GM19239 (cell line): ENCODE measurements at places on chromosomes 16 and 17.

DNA sequence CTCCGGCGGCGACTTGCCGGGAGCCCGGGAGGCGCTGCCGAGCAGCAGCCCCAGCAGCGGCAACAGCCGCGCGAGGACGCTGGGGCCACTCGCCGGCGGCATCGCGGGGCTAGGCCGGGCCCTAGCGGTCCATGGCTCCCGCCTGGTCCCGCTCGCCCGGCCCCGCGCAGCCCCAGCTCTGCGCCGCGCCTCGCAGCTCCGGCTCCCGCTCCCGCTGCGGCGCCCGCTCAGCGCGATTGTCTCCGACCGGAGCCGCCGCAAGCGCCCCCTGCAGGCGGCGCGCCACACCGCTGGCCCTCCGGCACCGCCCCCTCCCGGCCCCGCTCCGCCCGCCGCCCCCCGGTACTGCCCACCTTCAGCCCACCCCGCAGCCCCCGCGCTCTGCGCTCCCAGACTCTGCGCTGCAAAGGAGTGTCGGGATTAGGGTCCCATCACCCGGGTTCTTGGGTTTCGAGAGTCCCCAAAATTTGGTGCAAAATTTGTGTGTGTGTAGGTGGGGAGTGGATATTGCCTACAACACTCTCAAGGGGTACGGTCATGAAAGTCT is at the start of gene FAM171A2:
Gene FAM171A2, minus strand, starts transcription at position 241 of the 547 bp plus-strand sequence. Its CDS starts 139 bp downstream, at position 102.
- DNase-seq: peak; percentile 92

DNA sequence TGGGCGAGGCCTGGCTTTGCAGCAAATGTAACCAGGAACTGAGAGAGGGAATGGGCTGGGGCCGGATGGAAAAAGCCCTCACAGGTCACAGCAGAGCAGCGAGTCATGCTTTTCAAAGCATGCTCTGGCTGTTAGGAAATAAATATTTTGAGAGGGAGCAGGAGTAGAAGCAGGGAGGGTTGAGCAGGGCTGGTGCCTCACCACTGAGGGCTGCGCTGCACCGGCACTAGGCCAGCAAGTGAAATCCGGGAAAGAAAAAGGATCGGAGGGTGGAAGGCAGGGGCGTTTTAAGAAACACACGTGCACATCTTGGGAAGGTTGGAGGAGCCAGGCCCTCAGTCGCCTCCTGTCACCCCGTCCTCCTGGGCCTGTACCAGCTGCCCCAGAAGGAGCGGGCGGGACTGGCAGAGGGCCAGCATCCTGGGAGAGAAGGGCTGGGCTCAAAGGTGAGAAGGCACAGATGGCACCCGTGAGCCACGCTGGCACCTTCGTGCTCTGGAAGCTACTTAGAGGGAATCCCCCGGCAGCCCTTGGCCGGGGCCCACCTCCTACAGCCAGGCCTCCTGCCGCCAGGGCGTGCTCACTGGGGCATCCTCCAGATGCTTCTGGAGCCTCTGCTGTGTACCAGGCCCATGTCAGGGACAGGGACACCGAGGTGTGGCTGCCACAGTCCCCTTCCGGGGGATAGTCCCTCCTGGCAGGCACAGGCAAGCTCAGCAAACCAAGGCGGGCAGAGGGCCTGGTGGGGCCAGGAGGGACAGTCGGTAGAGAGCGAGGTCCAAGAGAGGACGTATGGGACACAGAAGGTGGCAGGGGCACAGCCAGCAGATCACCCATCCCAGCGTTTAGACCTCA is 71.5 kb upstream of the PLCG2 start:
- no peak for DNase-seq

DNA sequence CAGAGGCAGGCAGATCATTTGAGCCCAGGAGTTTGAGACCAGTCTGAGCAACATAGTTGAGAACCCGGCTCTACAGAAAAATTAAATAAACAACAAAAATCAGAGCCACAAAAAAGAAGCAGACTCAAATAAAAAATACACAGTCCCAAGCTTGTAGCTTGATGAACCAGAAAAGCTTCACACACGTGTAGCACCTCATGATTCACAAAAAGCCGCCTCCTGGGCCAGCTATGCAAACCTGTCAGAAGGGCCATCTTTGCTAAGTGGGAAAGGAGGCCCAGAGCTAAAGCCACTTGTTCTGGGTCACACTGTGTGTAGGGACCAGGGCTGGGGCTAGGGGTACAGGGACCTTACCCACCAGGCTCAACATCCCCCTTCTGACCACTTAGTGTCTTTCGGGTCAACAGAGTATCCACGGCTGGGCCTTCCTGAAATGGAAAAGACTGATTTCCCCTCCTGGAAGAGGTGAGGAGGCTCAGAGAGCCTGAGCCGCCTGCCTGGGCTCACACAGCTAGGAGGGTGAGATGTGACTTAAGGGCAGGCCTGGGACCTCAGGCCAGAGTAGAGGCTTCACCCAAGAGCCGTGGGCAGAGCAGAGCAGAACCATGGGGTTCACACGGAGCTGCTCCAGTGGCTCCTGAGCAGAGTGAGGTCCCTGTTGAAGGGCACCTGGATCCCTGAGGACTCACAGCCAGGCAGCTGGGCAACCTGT is 269.6 kb downstream of the PARN start:
- DNase-seq: no peak

- DNase-seq: no peak
Measured at GRCh38 chr17:53571342-53571741, 251.4 kb upstream of the KIF2B start.

GRCh38 chr16:73304008-73304774 is 256.3 kb upstream of the ZFHX3 start:
- no peak for DNase-seq

DNA sequence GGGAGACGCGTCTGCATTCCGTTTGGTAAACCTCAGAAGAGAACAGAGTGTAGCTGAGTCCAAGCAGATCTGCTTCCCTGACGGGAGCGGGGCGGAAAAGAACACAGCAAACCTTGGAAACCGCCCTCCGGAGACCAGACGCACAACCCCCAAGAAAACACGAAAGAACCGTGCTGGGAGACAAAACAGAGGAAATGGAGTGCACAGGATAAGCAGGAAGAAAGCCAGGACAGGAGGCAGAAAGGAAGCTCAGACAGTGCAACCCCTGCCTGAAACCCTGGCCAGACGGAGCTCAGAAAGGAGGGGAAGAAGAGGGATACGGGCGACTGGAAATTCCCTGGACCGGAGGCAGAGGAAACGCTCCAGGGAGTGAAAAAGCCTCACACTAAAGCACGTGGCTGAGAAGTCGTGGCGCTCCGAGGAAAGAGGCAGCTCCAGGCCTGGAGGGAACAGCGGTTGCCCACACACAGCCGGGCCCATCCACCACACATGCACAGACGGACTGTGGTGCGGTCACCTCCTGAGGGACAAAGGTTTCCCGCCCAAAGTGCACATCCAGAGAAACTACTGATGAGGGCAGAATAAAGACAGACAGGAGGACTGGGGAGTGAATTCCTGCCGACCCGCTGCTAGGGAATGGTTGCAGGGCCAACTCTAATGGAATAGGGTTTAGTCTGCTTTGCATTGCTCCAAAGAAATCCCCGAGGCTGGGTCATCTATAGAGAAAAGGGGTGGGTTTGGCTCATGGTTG is 10.2 kb downstream of the DPEP1 start:
- DNase-seq: no peak

- DNase-seq: no peak
Measured at GRCh38 chr17:56966338-56966737, 5.5 kb upstream of the COIL start.

GRCh38 chr16:53752560-53752959 is 48.6 kb downstream of the FTO start:
- no peak for DNase-seq

DNA sequence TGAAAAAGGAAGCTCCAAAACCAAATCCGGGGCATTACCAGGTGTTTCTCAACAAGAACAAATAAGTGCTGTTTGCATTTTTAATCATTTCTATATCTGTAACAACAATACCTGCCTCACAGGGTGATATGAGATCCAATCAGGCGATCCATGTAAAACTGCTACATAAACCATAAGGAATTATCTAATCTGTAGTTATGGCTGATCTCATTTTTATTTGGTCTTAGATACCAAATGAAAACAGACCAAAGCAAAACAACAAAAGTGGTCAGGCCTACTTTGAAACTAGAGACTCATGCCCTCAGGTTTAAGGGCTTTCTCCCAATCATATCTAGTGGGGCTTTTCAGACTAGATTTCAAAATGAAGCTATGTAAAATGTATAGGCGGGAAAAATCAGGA is 28.3 kb downstream of the XPO6 start:
- DNase-seq: no peak

GRCh38 chr16:80028581-80029380 is 428.2 kb upstream of the MAF start:
- DNase-seq: no peak

GRCh38 chr17:6572972-6573370 is 16.6 kb upstream of the PITPNM3 start:
- DNase-seq: no peak

GRCh38 chr17:78908426-78908825 is 5.4 kb upstream of the CEP295NL start:
- DNase-seq: no peak

DNA sequence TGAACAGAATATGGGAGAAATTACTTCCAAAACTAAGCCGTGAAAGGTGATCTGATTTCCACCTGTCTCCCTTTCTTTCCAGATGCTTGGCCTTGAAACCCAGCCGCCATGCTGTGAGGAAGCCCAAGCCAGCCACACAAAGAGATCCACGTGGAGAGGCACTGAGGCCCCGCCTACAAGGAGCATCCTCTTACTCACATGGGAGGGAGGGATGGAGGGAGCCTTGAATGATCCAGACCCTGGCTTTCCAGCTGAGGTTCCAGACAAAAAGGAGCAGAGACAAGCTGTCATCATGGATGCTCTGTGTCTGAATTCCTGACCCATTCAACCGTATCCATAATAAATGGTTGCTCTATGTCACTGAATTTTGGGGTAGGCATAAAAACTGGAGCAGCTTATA is 48.9 kb upstream of the HAPSTR1 start:
- DNase-seq: no peak

DNA sequence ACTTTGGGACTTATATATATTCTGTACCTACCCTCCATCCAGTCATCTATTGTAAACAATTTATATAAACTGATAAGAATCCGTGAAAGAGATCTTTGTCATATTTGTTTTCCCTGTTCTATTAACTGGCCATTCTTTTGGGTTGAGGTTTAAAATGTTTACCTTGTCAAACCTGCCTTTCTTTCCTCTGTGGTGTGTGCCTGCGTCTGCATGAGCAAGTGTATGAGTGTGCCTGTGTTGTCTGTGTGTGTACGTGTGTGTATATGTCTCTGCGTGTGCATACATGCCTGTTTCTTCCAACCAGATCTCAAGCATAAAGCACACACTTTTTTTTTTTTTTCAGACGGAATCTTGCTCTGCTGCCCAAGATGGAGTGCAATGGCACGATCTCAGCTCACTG is 201.5 kb downstream of the C16orf95 start:
- no peak for DNase-seq

DNA sequence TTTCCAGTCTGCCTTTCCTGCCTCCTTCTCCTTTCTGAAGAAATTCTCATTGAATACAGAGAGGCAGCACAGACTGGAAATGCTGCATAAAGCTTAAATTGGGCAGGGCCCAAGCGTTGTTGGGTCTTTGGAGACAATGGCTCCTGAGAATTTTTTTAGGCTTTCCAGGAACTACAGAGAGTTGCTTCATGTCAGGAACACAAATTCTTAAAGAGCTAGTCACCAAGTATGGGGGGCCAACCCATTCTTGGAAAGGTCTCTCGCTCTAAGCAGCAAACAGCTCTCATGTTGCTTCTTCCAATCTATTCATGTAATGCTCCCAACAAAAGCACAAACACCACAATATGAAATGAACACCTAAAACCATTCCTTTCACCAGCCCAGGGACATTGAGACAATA is 6.9 kb downstream of the HNF1B start:
- no peak for DNase-seq

DNA sequence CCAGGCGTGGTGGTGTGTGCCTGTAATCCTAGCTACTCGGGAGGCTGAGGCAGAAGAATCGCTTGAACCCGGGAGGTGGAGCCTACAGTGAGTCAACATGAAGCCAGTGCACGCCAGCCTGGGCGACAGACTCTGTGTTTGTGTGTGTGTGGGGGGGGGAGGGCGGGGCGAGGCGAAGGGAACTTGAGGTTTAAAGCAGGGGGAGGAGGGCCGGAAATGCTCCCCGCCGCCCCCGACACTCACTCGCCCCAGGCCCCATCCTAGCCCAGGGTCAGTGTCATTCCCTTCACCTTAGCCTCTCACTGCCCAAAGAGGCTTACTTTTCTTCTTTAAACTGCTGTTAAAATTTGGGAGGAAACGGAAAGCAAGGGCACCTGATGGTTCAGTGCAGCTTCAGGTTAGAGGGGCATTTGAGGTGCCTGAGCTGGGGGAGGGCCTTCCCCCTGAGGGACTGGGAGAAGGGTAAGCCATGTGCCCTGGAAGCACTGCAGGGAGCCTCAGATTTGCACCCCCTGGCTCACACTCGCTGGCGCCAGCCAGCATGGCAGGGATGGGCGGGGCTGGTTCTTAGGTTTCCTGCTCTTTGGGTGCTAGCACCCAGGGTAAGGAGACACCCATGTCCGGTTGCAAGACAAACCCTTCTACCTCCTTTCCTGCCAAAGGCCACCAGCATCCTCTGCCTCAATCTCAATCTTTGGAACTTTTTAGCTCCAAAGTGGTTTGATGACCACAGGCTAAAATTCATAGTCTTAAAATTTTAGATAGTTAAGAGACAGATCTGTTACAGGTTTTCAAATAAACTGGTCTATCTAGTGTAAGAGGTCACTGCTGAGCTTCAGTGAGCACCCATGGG is 2.2 kb upstream of the LIMD2 start:
- peak; percentile 56 for DNase-seq

DNA sequence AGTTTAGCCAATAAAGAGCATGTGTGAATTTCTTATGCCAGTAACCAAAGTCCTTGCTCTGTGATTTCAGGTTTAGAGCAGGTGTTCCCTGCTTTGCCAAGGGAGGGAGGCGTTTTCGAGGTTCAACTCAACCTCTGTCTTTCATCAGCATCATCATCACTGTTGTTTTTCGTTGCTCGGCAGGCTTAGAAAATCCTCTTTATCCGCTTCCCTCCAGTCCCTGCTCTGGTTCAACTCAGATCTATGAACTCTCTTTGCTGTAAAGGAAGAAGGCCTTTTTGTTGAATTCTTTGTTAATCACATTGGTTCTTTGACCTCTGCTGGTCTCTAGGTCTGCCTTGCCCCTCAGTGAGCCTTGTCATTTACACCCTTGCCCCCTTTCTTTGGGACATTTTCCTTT is 243.9 kb upstream of the RBFOX1 start:
- DNase-seq: no peak

- DNase-seq: no peak
Measured at GRCh38 chr16:83810901-83811300, 3.1 kb downstream of the HSBP1 start.
